KG1 (cell line): ENCODE measurements at places on chromosomes 1 and 21.

- DNase-seq = no peak
These were observed 91.9 kb upstream of the CTTNBP2NL start for GRCh38 chr1:112304126-112304525.

- no peak for DNase-seq
These were observed 34.8 kb upstream of the DUSP10 start for GRCh38 chr1:221776495-221777301.

- DNase-seq = no peak
These were observed 553.8 kb downstream of the LRRIQ3 start for GRCh38 chr1:73644198-73644597.

DNA sequence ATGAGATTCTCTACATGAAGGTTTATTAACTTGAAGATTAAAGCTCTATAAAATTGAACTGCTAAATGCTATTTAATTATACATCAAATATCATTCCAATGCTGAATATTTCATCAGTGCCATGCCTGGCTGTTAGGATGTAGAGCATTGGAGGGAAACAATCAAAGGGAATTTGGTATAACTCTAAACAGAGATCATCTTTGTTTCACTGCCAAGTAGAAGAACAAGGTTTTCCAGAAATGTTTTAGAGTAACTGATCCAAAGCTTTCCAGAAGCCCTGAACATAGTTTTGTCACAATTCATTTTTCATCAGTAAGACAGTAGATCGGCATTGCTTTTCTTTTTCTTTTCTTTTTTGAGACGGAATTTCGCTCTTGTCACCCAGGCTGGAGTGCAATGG lies 5.9 kb upstream of the DSTYK start:
- DNase-seq = no peak

DNA sequence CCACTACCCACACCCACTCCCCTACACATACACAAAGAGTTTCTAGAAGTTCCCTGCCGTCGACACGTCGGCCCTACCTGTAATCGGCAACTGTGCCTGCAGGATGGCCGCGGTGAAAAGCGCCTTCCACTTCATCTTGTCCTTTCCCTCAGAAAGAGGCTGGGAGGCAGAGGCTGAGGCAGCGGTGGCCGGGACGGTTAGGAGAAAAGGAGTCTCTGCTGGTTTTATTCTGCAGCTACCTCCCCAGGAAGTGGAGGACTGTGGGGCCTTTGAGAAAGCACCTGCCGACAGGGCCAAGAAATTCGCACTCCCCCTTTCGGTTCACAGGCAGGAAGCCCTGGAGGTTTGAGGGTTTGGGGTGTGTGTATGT lies at the start of gene CD247:
TSS of gene CD247 (minus strand) at position 199 of the 370 bp plus-strand sequence. CDS start at position 135, 64 bp downstream.
- no peak for DNase-seq

- DNase-seq = no peak
These were observed 711.1 kb upstream of the CHRM3 start for GRCh38 chr1:238675221-238675620.

GRCh38 chr1:17907999-17908398 lies 152.9 kb downstream of the ACTL8 start:
- no peak for DNase-seq

DNA sequence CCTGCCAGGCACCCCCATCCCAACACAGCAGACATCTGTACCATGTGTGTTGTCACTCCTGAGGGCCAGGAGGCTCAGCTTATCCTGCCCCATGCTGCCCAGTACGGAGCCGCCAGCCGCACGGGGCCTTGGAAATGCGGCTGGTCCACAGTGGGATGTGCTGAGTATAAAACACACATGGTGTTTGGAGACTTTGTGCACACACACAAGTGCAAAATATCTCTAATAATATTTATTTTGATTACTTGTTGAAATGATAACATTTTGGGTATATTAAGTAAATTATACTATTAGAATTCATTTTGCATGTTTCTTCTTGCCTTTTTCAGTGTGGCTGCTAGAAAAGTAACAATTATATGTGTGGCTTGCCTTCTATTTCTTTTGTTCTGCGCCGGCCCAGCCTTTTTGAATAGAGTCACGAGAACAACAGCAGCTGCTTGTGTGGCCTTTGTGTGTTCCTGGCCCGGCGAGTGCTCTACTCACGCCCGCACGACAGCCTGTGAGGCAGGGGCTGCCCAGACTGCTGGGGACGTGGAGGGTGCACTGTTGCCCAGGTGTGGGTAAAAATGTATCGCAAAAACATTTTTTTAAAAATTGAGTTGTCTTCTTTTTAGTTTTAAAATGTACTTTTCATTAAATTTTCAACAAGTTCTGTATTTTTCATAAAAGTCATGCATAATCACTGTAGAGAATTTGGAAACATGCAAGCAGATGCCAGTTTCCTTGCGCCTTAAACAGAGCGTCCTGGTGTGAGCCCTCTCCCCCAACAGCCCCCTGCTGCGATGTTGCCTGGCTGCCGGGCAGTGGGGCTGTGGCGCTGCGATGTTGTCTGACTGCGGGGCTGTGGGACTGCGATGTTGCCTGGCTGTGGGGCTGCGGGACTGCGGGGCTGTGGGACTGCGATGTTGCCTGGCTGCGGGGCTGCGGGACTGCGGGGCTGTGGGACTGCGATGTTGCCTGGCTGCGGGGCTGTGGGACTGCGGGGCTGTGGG lies 35.5 kb downstream of the COQ8A start:
- no peak for DNase-seq

DNA sequence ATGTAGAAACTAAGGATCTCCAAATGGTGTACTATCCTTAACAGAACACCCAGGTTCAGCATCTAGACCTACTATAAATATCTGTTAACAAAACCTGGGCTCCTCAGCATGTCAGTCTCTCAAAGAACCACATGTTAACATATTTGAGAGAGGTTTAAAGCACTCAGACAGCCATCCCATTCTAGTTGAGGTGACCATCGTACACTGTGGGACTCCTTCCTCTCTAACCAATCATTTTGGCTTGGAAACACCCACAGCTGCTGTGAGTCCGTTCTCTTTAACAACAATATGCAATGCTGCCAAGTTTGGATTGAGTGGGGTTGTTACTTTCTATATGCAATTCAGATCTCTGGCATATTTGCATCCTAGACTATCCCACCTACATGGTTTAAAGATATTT lies 105.8 kb downstream of the MRPL39 start:
- no peak for DNase-seq

DNA sequence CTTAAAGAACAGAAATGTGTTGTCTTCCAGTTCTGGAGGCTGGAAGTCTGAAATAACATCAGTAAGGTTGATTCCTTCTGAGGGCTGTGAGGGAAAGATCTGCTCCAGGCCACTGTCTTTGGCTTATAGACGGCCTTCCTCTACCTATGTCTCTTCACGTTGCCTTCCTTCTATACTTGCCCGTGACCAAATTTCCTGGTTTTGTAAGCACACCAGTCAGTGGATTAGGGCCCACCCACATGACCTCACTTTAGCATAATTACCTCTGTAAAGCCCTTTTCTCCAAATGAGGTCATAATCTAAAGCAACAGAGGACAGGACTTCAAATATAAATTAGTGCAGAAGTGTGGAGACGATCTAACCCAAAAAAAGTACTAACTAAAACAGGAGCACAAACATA lies 231.6 kb downstream of the NRIP1 start:
- no peak for DNase-seq

DNA sequence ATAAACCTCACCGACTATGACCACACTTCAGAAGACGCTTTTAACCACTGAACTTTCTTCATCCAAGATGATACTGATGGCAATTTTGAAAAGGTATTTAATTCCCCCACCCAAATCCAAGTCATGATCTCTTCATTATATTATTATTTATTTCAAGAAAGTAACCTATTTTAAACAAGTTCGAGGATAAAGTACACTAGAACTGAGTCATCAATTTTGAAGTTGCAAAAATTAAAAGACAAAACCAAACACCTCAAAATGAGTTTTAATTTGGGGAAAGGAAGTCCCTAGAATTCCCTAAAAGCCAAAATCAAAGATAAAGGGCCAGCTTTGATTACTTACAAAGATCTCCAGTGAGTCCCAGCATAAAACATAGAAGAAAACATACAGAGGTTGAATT lies 55.4 kb upstream of the RAP1GAP start:
- no peak for DNase-seq

- DNase-seq = no peak
These were observed 210.3 kb upstream of the CACYBP start for GRCh38 chr1:174789399-174789798.

- no peak for DNase-seq
These were observed 146.0 kb downstream of the PBX1 start for GRCh38 chr1:164704954-164705353.

- no peak for DNase-seq
These were observed 2.7 kb upstream of the RAD54L start for GRCh38 chr1:46244656-46245371.

DNA sequence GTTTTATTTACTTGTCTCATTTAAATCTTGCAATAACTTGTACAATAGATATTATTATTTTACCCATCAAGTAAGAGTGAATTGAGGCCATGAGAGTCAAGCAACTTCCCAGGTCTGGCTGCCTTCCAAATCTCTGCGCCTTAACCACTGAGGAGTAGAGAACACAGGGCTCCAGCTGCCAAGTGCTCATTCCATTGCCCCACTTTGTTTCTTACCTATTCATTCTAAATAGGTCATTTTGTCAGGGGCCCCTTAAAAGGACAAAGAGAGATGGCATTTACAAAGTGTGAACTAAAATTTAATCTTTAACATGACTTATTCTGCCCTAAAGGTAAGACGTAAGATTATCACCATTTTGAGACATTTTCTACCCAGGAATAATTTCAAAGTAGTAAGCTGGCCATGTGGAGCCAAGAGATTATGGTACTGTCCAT lies 3.5 kb downstream of the PPP1R15B start:
- no peak for DNase-seq

DNA sequence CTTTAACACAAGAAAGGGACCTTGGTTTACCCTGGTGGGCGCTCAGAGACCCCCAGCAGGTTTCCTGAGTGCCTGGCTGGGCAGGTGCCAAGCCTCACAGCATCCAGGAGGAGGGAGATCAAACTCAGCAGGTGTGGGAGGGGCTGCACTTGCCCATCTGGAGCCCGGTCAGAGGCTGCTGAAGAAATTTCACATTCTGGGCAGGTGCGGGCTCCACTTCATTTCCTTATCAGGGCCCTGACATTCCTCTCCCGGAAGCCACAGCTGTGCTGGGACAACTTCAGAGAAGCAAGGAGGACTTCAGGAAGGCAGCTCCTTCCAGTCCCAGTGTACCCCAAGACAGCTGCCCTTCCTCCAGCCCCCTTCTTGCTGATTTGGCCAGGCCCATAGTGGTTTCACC lies 82.9 kb downstream of the ITPKB start:
- no peak for DNase-seq

GRCh38 chr1:200006711-200007110 lies 20.8 kb upstream of the NR5A2 start:
- DNase-seq = no peak

GRCh38 chr1:50060279-50060678 lies 36.5 kb upstream of the AGBL4 start:
- DNase-seq = no peak

GRCh38 chr1:230661976-230662375 lies 19.7 kb downstream of the COG2 start:
- DNase-seq = no peak
